ENCODE measurements at places on chromosomes 11 and 22. TPM values are rescaled to one million over a fixed set of nuclear protein-coding genes. Genes with fewer than 3 reads are reported as not detected.

The OR2AT4 gene
- not detected for total RNA-seq

The TRAF6 gene
- total RNA-seq = 16.7 TPM

The GAS2L1 gene
- total RNA-seq = 9.0 TPM

The C1QTNF4 gene
- 18.5 TPM for total RNA-seq

The DEUP1 gene
- 1.3 TPM for total RNA-seq

The CD3E gene
- total RNA-seq = 0.55 TPM

The PGM2L1 gene
- total RNA-seq = 24.2 TPM

The C22orf42 gene
- not detected for total RNA-seq

The THRSP gene
- total RNA-seq = 3.8 TPM

The GSTT2B gene
- total RNA-seq = 2.8 TPM

The FAM83F gene
- total RNA-seq = 3.4 TPM
